NCI-H460 (cell line): ENCODE measurements at places on chromosomes 3 and 15.
A peak's percentile ranks its signal among the peaks of the same experiment; 100 is the strongest.

GRCh38 chr3:179147514-179147872, 664 bp upstream of the PIK3CA start:
- no peak for DNase-seq

GRCh38 chr15:41417418-41418195, 712 bp downstream of the RTF1 start:
- no peak for DNase-seq

DNA sequence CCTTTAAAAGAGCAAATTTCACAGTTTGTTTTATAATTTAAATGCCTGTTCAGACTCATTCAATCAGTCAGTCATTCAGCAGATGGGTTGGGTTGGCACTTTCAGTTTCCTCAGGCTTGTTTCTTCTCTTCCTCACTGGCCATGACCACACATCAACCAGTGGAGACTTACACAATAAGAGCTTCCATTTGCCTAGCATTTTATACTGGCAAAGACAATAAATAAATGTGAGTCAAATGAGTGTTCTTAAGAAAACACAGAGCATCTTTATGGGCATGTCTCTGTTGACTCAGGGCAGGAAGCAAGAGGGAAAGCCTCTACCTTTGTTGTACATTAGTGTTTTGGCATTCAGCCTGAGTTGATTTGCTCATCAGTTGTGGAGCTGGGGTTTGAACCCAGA, 122.6 kb downstream of the EPHB1 start:
- DNase-seq, result no peak

DNA sequence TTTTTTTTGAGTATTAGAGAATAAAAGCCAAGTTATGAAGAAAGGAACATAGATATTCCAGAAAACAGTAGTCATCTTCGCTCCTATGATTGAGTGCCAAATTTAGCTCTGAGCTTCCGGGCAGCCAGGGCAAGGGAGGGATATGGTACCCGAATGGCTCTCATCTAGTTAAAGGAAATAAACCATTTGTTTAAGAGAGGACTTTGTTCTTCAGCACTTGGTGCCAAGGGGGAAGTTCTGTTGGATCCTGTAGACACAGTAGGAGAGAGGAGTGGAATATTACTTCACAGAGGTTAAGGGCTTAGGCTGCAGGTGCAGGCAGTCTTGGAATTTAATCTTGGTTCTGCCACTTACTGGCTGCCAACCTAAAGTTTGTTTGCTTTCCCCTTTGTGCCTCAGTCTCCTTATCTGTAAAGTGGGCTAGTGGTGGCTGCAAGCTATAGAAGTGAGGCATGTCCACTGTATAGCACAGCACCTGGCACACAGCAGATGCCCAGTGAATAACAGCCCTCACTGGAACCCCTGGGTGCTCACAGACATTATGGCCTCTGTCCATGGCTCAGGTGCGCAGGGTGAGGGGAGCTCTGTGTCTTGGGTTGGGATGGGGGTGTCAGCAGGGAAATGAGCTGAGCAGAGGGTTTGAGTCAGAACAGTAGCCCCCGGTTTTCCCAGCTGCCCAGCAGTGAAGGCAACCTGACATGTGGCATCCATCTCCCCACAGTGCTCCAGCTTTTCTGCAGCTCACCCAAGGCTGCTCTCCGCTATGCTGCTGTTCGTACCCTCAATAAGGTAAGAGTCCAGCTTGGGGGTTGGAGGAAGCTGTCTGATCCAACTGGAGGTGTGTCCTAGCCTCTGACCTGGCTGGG, 10.4 kb downstream of the COPG1 start:
- DNase-seq, result no peak

GRCh38 chr3:57065588-57065987, 5.1 kb downstream of the SPATA12 start:
- no peak for DNase-seq

GRCh38 chr15:99727733-99728132, 5.5 kb downstream of the LYSMD4 start:
- DNase-seq, result no peak

GRCh38 chr3:55711646-55712045, 224.5 kb upstream of the WNT5A start:
- DNase-seq, result no peak

DNA sequence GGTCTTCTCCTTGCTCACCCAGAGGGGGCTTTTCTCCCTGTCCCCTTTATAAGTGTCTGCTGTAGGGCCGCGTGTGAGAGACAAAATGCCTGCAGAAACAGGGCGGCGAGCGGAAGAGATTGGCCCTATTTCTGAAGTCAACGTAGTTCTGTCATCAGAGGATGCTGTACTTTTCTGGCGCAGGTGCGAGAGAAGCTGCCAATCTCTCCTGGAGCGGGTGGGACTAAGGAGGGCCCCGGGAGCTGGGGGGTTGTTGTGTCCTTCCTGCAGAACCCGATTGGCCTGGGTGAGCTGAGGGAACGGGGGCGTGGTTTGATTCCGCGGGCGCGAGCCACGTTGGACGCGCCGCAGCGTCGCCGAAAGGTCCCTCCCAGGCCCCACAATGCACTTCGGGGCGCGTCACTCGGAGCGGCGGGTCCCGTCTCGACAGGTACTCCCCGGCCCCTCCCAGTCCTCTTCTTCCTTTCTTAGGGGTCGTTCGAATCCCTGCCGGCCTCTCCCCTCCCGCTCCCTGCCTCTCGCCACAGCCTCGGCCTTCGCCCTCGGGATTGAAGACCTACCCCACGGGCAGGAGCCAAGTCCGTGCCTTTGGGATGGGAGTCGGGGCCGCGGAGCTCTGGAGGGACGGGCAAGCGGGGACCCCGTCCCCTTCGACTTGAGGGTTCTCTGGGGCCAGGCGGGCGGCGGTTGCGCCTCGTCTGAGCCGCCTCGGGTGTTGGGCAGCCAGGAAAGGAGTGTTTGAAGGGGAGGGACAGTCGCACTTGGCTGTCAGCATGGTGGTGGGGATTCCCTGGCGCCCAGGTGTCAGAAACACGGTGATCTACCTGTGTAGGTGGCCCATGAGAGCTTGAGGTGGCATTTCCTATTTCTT, at the start of gene SEC22A:
Gene SEC22A (plus strand): TSS at position 387 of the 871 bp plus-strand sequence. CDS start 7,275 bp downstream, outside the sequence.
- peak; percentile 79 for DNase-seq

- no peak for DNase-seq
Observed at GRCh38 chr3:36405190-36405589, 24.9 kb downstream of the STAC start.

- no peak for DNase-seq
Observed at GRCh38 chr15:73737535-73737934, 15.6 kb downstream of the INSYN1 start.

GRCh38 chr3:176376531-176376930, 820.8 kb downstream of the TBL1XR1 start:
- no peak for DNase-seq

GRCh38 chr15:47587940-47588802, 129.1 kb upstream of the SEMA6D start:
- DNase-seq, result no peak

DNA sequence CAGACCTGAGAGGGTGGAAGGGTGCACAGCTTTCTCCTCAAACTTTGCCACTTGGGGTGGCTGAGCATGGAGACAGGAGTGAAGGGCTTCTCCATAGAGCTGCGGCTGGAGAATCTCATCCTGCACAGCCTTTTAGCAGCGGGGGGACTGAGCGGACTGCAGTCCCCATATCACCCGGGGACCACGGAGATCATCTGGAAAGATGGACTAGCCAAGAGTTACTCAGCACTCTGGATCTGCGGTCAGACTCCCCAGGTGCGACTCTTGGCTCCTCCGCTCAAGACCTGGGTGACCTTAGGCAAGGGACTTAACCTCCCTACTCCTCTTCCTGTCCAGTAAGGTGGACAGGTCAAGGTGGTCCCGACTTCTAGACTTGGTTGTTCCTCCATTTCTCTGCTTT, 125.8 kb upstream of the MEF2A start:
- no peak for DNase-seq
